Activated naive CD4-positive, alpha-beta T cell treated with anti-CD3 and anti-CD28 coated beads, Interleukin-2, amount 10 ng/mL, durations not matched to agents 7 days and 5 days (primary cell): ENCODE measurements at places on chromosomes 6 and 20.

- no peak for DNase-seq
These were observed 137.2 kb downstream of the DLL1 start for GRCh38 chr6:170153436-170154319.

- DNase-seq: peak; percentile 58
These were observed 13.8 kb downstream of the UCKL1 start for GRCh38 chr20:63942250-63942951.

DNA sequence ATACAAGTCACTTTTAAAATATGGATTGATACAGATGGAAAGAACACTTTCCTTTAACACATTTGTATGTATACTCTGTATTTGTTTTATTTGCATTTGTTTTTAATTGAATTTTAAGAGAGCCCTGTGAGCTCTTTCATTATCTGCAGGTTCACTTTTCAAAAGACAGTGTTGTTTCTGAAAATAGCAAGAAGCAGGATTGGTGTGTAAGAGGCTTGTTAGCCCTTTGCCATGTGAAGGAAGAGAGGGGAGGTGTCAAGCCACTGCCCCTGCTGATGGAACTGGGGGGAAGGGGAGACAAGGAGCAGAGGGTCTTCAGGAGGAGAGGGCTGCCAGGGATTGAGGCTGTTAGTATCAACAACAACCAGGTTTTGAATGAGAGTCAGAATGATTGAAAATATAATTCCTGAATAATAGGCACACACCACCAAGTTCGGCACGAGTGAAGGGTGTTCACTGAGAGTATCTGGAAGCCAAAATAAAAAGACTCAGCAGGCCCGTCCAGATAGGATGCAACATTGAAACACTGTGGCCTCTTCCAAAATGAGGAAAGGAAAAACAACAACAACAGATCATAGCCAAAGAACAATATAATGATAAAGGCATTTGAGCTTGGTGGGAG lies 12.6 kb upstream of the PBOV1 start:
- DNase-seq: no peak

DNA sequence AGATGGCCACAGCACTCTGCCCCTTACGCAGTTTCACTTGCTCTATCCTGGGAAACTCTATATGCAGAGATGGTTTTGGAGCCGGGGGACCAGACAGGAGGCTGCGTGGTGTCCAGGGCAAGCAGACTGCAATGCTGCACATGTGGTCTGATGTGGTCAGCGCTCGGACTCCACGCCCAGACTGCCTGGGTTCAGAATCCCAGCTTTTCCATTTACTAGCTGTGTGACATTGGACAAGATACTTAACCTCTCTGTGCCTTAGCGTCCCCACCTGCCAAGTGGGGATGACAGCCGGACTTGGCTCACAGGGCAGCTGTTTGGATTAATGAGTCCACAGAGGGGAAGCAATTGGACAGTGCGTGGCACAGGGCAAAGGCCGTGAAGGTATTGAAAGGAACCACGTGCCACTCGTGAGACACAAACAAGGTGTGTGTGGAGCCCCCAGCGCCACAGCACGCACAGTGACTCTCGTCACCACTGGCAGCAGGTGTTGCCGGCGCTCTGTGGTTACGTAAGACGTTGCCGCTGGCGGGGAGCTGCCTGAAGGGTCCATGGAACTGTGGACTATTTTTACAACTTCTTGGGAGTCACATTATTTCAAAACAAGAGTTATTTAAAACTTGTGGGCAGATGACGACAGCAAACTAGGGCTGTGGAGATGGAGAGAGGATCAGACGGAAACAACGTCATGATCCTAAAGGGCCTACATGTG lies 201.4 kb downstream of the PREX1 start:
- peak; percentile 55 for DNase-seq

DNA sequence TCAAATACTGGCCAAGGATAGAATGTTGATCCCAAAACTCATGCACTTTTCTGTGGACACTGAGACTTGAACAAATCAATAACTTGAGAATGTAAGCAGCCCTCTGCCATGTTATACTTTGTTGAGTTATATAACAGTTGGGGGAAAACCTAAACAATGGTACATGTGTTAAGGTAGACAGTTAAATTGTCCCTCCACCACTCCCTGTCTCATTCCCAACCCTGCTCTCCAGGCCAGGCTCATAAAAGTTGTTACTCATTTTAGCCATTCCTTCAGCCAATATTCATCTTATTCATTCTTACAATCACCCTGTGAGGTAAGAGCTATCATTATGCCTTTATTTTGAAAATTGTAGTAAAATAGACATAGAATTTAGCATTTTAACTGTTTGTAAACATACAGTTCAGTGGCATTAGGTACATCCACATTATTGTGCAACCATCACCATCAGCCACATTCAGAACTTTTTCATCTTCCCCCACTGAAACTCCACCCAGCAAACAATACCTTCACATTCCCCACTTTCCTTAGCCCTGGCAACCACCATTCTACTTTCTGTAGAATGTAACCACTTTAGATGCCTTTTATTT lies 38.2 kb upstream of the IER3 start:
- DNase-seq: no peak

- no peak for DNase-seq
These were observed 517.8 kb downstream of the PKHD1 start for GRCh38 chr6:51569594-51569993.

DNA sequence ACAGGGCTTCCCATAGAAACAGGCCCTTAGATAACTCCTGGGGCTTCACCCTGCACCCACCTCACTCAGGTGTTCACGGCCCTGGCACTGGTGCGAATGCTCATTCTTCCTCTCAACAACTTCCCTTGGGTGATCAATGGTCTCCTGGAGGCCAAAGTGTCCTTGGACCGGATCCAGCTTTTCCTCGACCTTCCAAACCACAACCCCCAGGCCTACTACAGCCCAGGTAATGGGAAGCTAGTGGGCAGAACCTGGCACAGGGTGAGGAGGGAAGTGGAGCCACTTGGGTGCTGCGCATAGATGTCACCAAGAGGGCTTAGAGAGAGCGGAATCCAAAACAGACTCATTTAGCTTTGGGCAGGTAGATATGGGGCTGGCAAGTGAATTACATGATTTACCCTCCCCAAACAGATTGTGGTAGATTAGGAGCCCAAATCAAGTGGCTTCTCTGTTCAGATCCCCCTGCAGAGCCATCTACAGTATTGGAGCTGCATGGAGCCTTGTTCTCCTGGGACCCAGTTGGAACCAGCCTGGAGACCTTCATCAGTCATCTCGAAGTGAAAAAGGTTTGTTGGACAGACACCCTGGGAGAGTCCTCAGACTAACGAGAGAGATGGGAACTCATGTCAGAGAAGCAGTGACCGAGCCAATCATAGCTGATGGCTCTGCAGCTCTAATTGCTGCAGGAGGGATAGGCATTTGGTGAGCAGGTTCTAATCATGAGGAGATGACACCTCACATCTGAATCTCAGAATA lies 8.5 kb downstream of the ABCC10 start:
- no peak for DNase-seq

- no peak for DNase-seq
These were observed 447.3 kb downstream of the MAFB start for GRCh38 chr20:40241596-40242343.

DNA sequence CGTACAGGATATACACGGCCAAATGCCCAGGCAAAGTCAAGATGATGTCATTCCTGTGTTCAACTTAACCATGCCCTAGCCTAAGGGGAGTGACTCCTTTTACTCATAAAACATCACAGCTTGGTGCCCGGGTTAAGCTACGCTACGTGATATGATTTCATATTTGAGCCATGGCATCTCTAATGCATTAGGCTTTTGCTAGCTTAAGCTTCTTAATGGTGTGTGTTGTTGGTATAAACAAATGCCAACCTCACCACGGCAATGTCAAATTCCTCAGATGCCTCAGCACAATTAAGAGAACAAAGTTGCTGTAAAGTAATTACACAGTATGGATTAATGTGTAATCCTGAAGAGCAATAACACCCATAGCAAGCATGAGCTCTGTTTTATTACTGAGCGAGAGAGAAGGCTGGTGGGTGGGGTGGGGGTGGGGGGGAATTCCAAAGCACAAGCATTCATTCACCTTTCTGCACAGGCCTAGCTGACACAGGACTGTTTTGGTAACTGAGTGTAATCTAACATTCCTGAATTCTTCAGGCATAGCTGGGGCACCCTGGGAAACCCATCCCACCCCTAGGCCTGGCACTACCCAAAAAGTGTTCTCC lies 44.7 kb upstream of the CNKSR3 start:
- no peak for DNase-seq

GRCh38 chr20:10565191-10565921 lies 108.4 kb downstream of the JAG1 start:
- no peak for DNase-seq

- DNase-seq: no peak
These were observed 19.8 kb downstream of the THBS2 start for GRCh38 chr6:169233832-169234231.

- DNase-seq: peak; percentile 41
These were observed 27.6 kb downstream of the CDH26 start for GRCh38 chr20:59985864-59986263.

DNA sequence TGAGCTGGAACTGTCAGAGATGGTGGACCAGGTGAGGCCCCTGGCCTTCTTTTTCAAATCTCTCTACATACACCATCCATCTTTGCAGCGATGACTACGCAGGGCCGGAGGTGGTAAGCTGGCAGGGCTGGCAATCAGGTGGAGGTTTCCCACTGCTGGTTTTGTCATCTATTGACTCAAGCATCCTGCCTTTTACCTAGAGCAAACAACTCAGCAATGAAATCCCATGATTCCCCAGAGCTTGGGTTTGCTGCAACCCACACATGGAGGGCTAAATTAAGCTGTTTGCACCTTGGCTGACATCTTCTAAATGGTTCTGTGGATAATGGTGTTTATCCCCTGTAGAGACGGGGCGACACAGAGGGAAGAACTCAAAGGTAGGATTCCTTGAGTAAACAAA lies 170.2 kb downstream of the SCP2D1 start:
- no peak for DNase-seq

- DNase-seq: peak; percentile 52
These were observed 31.6 kb upstream of the NOTCH4 start for GRCh38 chr6:32255199-32256153.

DNA sequence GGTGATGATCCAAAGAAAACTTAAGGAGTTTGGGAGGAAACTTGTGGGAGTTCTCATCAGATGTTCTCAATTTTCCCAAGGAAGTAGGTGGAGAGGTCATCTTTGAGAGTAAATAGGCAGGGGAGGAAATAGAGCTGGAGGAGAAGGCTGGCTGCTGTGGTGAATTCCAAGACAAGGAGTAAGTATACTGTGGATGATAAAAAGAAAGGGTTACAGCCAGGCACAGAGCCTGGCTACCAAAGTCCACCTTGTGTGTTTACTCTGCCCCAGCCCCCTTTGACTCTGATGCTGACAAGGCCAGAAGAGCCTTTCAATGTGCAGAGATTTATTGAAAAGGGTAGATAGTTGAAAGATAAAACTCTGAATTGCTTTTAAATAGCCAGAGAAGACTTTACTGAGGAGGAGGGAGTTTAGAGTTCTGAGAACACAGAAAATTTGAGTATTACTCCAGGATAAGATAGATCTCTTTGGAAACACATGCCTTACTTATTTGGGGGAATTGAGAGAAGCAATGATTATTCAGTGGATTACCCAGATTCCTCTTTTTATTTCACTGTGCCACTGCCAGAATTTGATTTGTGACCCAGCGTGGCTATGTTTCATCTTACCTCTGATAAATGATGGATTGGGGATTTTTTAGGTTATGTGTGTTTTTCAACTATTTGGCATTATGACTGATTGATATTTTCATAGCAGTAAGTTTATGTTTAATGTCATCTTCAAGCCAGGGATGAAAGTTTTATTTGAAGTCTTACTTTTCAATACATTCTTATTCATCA lies 182.6 kb upstream of the JAG1 start:
- no peak for DNase-seq

- no peak for DNase-seq
These were observed 60.4 kb upstream of the ARMH2 start for GRCh38 chr6:24859132-24859531.

DNA sequence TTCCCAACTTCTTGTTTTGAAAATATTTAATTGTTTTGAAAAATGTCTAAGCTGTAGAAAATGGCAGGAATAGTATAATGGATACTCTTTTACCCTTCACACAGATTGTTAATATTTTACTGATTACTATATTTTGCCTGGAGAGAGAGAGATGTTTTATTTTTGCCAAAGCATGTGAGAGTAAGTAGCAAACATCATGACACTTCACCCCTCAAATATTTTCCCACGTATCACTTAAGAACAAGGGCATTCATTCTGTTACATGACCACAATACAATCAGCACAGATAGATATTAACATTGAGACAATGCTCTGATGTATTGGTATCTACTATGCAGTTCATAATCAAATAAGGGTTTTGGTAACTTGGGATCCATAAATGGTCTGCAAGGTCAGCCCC lies 116.5 kb downstream of the CCDC170 start:
- DNase-seq: no peak

DNA sequence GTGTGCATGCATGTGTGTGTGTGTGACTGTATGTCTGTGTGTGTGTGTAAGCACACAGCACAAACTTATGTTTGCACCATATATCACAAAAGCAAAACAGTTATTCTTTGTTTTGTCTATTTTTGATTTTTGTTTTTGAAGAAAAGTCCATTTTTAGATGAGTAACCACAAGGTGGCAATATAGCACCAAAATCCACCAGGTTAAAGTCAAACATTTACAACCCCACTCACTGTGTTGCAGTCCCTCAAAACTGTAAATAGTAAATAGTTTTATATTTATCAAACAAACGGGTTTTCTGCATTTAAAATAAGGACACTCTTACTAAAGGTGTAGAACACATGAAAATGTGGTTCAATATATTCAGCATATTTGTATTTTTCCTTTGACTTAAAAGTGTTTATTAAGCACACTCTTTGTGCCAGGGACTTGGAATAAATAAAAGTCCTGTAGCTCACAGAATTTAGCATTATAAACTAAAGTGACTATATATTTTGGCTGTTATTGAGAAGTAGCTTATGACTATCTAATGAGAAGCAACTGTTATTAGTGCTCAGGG lies 118.5 kb downstream of the GFRAL start:
- DNase-seq: no peak

DNA sequence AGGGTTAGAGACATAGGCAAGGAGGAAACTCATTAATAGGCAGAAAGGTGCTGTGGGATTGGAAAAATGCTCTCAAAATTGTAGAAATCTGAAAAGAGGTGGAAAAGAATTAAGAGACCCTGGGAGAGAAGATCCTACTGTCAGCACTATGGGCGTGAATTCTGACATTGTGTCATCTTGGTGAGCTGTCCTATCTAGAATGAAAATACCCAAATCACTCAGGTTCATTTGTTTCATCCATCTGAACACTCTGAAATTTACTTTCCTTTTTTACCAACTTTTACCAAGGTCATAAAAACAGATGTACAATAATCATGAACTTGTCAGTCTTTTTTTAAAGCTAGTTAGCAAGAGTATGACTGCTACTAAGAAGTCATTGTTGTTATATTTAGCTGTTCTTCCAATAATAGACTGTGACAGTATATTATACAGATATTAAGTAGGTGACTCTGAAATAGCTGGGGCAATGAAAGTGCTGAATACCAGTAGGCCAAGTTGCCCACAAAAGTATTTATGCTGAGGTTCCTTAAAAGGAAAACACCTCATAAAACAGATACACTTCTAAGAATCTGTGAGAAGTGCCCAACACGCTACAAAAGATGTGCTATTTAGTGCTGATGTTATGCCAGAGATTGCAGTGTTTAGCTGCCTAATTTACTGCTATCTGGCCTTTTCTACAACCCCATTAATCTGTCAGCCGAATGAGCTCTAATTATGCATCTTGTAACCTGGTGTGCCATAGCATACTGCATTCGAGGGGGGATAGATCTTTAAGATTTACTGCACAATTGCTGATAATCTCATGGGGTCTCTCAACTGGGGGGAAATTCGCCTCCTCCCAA lies 217.5 kb upstream of the SUPT3H start:
- DNase-seq: no peak

- DNase-seq: no peak
These were observed 551.9 kb downstream of the EYS start for GRCh38 chr6:65155083-65155482.

GRCh38 chr6:119285908-119286625 lies 63.5 kb downstream of the MAN1A1 start:
- no peak for DNase-seq
